ENCODE measurements at places on chromosomes 7 and 10. TPM values are rescaled to one million over a fixed set of nuclear protein-coding genes. Genes with fewer than 3 reads are reported as not detected.

GRCh38 chr7:111290419-111290818, 199.5 kb downstream of the LRRN3 start:
- H3K27me3 ChIP-seq = no peaks in the 10 kb centered on the region
- no peaks in the 10 kb centered on the region for H3K36me3 ChIP-seq
- no peak overlapping the region for H3K4me3 ChIP-seq
- no peak for DNase-seq
- H3K4me1 ChIP-seq = no peaks in the 10 kb centered on the region

DNA sequence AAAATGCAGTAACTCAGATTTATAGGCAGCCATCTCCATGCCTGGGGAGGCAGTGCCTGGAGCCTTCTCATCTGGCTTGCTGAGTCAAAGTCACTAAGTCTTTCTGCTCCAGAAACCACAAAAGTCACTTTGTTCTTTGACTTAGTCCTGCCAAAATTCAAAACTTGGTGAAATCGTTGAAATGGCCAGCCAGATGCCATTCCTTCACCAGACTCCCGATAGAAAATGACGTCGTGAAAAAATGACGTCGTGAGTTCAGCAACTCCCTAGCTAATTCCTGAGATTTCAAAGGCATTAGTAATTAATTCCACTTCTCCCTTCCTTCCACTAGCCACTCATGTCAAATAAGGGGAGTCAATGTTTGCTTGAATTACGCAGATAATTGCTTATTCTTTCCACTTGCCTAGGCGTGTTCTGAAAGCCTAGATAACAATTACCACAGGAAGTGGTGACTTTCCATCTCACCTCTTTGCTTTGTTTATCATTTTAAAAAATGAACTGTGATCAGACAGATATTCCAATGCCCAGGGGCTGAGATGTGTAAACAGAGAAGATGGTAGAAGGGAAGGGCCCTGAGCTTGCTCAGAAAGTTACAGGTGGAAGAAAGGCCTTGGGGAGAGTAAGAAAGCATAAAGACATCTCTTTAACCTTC, 48.5 kb upstream of the OSBPL3 start:
- no peaks in the 10 kb centered on the region for H3K36me3 ChIP-seq
- DNase-seq = peak; percentile 32
- peak overlapping the region; percentile 2 for H3K4me3 ChIP-seq
- peak overlapping the region; percentile 90 for H3K27ac ChIP-seq
- H3K27me3 ChIP-seq = peaks cover 13% of the 10 kb centered on the region
- H3K4me1 ChIP-seq = peaks cover 36% of the 10 kb centered on the region

DNA sequence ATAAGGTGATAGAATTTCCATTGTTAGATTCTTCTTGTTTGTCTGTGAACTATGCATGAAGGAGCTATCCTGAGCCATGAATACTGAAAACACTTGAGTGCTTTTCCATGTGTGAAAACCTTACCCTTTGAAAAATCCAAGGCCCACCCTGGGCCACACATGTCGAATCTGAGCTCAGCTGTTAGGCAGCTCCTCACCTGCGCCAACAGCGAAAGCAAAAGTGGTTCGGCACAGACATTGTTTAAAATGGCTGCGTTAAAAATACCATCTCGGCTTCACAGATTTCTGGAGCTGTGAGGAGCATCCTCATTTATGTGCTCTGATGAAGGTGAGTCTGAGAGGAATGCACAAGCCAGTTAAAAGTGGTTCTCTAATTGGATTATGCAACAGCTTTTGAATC, 137.7 kb downstream of the NEUROD6 start:
- no peak overlapping the region for H3K4me3 ChIP-seq
- DNase-seq = no peak
- no peaks in the 10 kb centered on the region for H3K4me1 ChIP-seq
- H3K36me3 ChIP-seq = no peaks in the 10 kb centered on the region

DNA sequence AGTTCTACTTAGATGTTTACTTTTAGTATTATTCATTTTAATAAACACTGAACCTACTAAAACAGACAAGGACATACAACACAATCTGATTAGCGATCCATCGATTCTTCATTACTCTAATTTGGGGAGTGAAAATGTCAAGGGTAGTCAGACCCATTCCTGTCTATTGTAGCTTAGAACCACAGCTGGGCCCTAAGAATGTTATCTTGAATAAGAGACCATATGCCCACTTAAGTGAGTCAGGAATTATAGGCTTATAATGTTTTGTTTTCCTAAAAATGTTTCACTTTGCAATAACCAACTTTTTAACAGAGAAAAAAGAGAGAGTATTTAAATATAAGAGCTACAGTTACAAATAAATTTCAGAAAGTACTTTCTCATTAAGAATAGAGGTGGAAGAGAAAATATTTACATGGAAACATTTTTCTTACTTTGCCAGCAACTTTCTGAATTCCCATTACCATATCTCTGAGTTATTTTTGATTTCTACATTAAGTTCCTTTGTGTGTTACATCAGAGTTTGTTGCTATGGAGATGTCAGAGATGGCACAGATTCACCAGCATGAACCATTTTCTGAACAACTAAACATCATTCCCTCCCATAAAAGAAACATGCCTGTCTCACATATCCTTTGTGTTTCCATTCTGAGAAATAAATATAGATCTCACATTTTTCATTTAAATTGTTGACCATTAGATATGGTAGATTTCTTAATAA, 75.4 kb upstream of the SLC13A1 start:
- no peak overlapping the region for H3K27ac ChIP-seq
- no peaks in the 10 kb centered on the region for H3K4me1 ChIP-seq
- no peak for DNase-seq
- H3K36me3 ChIP-seq = no peaks in the 10 kb centered on the region
- H3K4me3 ChIP-seq = no peak overlapping the region

- H3K4me3 ChIP-seq = no peak overlapping the region
- H3K27ac ChIP-seq = no peak overlapping the region
Measured at GRCh38 chr10:12617191-12618175, 268.1 kb downstream of the CAMK1D start.

- peaks cover 14% of the 10 kb centered on the region for H3K4me1 ChIP-seq
- no peaks in the 10 kb centered on the region for H3K36me3 ChIP-seq
- H3K27me3 ChIP-seq = peaks cover 2% of the 10 kb centered on the region
- no peak overlapping the region for H3K27ac ChIP-seq
- no peak overlapping the region for H3K4me3 ChIP-seq
Measured at GRCh38 chr10:33365871-33366411, 31.5 kb upstream of the NRP1 start.

- H3K36me3 ChIP-seq = no peaks in the 10 kb centered on the region
- H3K27ac ChIP-seq = no peak overlapping the region
- no peak for DNase-seq
- no peaks in the 10 kb centered on the region for H3K4me1 ChIP-seq
- H3K4me3 ChIP-seq = no peak overlapping the region
Measured at GRCh38 chr7:130294314-130294713, 1.4 kb downstream of the CPA4 start.

GRCh38 chr7:64686493-64687184, 20.7 kb downstream of the ZNF107 start:
- H3K27me3 ChIP-seq = no peaks in the 10 kb centered on the region
- peaks cover 23% of the 10 kb centered on the region for H3K4me1 ChIP-seq
- H3K36me3 ChIP-seq = peaks cover 14% of the 10 kb centered on the region
- DNase-seq = no peak

- no peaks in the 10 kb centered on the region for H3K4me1 ChIP-seq
- H3K4me3 ChIP-seq = no peak overlapping the region
- no peak overlapping the region for H3K27ac ChIP-seq
- DNase-seq = no peak
Measured at GRCh38 chr10:127942811-127943210, 35.9 kb downstream of the PTPRE start.

DNA sequence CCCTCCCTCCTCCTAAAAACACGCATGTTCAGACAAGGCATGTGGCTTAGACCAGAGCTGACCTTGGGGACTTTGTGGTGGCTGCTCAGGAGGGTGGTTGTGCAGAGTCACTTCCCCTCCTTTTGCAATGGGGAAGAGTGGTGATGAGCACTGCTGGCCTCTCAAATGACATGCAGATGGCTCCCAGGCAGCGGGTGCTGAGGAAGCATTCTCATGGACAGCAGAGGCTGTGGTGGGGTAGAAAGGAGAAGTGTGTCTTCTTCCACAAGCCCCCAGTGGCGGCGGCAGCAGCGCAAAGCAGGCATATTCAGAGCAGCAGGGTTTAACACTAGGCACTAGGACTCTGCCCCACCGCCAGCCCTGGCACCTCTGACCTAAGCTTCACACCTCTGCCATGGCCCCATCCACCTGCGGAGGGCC, 105.9 kb upstream of the ANLN start:
- no peak overlapping the region for H3K4me3 ChIP-seq
- peaks cover 4% of the 10 kb centered on the region for H3K36me3 ChIP-seq
- peaks cover 4% of the 10 kb centered on the region for H3K27me3 ChIP-seq
- peak overlapping the region; percentile 74 for H3K27ac ChIP-seq

- DNase-seq = no peak
- H3K4me3 ChIP-seq = no peak overlapping the region
- no peaks in the 10 kb centered on the region for H3K27me3 ChIP-seq
- no peaks in the 10 kb centered on the region for H3K4me1 ChIP-seq
- H3K36me3 ChIP-seq = no peaks in the 10 kb centered on the region
Measured at GRCh38 chr7:14604606-14605005, 297.9 kb downstream of the DGKB start.

- H3K36me3 ChIP-seq = no peaks in the 10 kb centered on the region
Measured at GRCh38 chr10:114068054-114068707, 24.5 kb downstream of the ADRB1 start.

GRCh38 chr7:152411389-152411788, 24.4 kb downstream of the KMT2C start:
- H3K4me1 ChIP-seq = no peaks in the 10 kb centered on the region
- peaks cover 10% of the 10 kb centered on the region for H3K36me3 ChIP-seq
- H3K27me3 ChIP-seq = no peaks in the 10 kb centered on the region
- no peak for DNase-seq
- no peak overlapping the region for H3K4me3 ChIP-seq
- H3K27ac ChIP-seq = no peak overlapping the region

GRCh38 chr10:123354521-123354920, 200.3 kb downstream of the BUB3 start:
- H3K4me3 ChIP-seq = no peak overlapping the region
- peaks cover 3% of the 10 kb centered on the region for H3K27me3 ChIP-seq
- DNase-seq = no peak
- no peak overlapping the region for H3K27ac ChIP-seq
- no peaks in the 10 kb centered on the region for H3K36me3 ChIP-seq

DNA sequence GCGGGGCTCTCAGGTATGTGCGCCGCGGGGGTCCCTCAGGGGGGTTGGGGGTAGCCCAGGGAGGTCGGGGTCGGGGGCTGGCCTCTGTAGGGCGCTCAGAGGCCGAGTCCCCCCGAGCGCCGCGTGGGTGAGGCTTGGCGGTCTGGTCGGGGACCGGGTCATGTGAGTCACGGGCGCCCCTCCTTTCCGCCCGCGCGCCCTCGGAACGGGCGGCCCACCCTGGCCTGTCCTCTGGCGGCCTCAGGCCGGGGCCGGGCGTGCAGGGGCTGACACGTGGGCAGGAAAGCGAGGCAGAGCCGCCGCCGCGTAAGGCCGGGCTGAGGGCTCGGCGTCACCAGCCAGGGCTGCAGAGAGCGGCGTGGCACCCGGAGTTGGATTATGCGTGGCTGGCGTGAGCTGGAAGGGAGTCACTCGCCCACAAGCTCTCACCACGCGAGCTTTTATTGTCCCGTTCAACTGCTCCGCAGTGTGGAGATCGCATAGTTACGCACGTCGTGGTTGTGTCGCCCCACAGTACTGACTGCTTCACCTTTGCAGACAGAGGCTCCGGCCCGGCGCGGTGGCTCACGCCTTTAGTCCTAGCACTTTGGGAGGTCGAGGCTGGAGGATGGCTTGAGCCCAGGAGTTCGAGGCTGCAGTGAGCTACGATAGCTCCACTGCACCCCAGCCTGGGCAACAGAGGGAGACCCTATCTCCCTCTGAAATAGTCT, 385 bp downstream of the SHLD2 start:
- no peaks in the 10 kb centered on the region for H3K27me3 ChIP-seq
- peaks cover 41% of the 10 kb centered on the region for H3K4me1 ChIP-seq
- H3K4me3 ChIP-seq = peak overlapping the region; percentile 83
- peak; percentile 83 for DNase-seq
- H3K36me3 ChIP-seq = peaks cover 46% of the 10 kb centered on the region

GRCh38 chr10:32985341-32985764, 27.3 kb upstream of the ITGB1 start:
- H3K36me3 ChIP-seq = no peaks in the 10 kb centered on the region
- H3K27ac ChIP-seq = no peak overlapping the region
- peaks cover 32% of the 10 kb centered on the region for H3K4me1 ChIP-seq
- DNase-seq = no peak

Gene OR2A7
- total RNA-seq = 1.6 TPM

Gene ZNF716
- total RNA-seq = not detected

Gene CYP2C18
- total RNA-seq = not detected

Gene DDC
- total RNA-seq = not detected

Gene C10orf105
- 0.73 TPM for total RNA-seq

Gene FRAT1
- total RNA-seq = 4.2 TPM

Gene TRDMT1
- total RNA-seq = 11.6 TPM

Gene SP8
- total RNA-seq = not detected

Gene EGR2
- 1.3 TPM for total RNA-seq

Gene HOXA5
- total RNA-seq = not detected

Gene CTAGE6
- total RNA-seq = 1.2 TPM

Gene TAS2R41
- total RNA-seq = not detected

Gene ICA1
- 1.8 TPM for total RNA-seq

All from activated CD8-positive, alpha-beta T cell treated with anti-CD3 and anti-CD28 coated beads, Interleukin-2, amount 10 ng/mL, durations not matched to agents 7 days and 5 days (primary cell).